T-helper 1 cell (primary cell): ENCODE measurements at places on chromosomes 3 and 15.

GRCh38 chr15:33293713-33294334, 16.9 kb upstream of the RYR3 start:
- no peak for DNase-seq

GRCh38 chr3:30260762-30261161, 345.6 kb upstream of the TGFBR2 start:
- no peak for DNase-seq

- DNase-seq = no peak
Observed at GRCh38 chr3:188827576-188827975, 344.2 kb upstream of the TPRG1 start.

DNA sequence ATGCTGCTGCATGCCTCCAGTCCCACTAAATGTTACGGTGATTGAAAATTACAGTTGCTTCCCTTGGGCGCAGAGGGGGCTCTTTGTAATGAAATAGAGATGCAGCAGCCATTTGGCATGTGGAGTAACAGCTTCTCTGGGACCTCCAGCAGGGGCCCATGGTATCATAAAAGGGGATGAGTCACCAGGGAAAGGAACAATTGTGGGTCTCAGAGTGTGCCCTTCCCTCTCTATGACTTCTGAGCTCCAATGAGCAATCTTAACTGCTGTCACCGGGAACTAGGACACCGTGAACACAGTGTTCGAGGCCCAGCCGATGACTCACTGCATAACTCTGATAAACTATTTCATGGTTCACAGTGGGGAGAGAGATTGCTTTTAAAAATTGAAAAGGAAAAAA, 164.8 kb upstream of the NUDT16 start:
- no peak for DNase-seq
